Stimulated activated CD4-positive, alpha-beta T cell treated with anti-CD3 and anti-CD28 coated beads, TNF-alpha, amount 100 ng/mL, for 48 hours (primary cell): ENCODE measurements at places on chromosomes 1 and 21.

- no peak for DNase-seq
These were observed 159.3 kb upstream of the SGIP1 start for GRCh38 chr1:66374561-66375111.

- no peak for DNase-seq
These were observed 49.7 kb downstream of the SIPA1L2 start for GRCh38 chr1:232579958-232580941.

GRCh38 chr1:42324398-42325013 is 10.5 kb downstream of the FOXJ3 start:
- DNase-seq, result no peak

GRCh38 chr1:225476538-225476988 is 48.7 kb upstream of the LBR start:
- DNase-seq, result no peak

DNA sequence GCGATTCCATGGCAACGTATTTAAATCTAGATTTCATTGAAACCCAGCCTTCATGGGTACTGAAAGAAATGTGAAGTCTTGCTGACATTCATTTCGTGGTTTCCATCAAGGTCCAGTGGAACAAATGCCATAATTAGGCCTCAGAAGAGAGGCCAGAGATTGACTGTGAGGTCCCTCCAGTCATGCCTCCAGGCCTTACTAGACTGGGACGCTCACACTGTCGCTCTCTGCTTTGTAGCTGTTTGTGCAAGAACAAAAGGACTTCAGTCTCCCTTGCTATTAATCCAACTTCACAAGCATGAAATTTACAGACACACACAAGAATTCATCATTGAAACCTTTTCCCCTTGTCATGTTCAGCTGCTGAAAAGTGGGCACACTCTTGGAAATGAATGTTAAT is 180.4 kb upstream of the FOXD3 start:
- DNase-seq, result no peak

DNA sequence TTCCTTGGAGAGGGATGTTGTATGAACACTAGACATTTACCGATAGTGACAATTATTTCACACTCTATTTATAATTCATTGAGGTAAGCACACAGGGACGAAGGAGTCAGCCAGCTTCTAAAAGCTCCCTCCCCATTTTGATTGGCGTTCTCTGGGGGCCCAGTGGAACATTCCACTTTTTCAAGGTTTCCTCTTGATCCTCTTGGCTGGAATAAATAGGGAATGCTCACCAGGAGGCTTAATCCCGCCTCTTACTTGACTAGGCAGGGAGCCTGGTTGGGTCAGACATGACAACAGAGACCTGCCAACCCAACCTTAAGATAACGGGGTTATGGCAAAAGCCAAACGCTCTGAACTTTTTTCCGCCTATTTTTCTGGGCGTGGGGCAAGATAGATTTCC is 974 bp downstream of the ACTN2 start:
- DNase-seq, result no peak

DNA sequence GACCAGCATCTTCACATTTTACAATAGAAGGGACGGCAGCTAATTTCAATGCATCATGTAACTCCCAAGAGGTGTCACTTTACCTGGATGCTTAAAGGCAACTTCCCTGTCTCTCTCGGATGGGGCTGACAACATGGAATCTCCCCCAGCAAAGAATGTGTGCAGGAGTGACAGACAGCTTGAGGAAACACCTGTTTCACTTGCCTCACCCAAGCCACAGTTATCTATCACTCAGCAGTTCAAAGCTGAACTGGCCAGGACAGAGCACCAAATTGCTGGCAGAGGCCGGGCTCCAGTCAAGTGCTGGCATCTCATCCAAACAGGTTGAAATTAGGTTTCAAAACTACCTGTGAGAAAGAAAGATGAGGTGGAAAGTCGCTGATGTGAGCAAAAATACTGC is 538.0 kb upstream of the PLXNA2 start:
- no peak for DNase-seq

DNA sequence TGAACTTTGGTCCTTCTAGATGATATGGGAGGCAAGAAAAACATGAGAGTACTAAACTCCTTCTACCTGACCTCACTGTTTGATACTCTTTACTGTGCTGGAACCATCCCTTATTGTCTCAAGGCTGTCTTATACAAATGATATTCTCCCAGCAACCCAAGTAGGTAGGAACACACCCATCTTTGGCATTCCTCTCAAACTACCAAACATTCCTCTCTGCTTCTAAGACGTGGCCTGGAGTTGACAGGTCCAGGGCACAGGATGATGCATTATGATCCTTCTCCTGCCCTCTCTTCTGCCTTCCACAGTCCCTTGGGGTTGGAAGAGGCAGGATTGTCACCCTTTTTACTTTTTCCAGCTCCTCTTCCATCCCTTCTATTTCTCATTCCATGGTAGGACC is 90.5 kb downstream of the SPATA17 start:
- DNase-seq, result no peak

GRCh38 chr1:234199476-234200127 is 173.7 kb upstream of the COA6 start:
- no peak for DNase-seq

- DNase-seq, result no peak
These were observed 669.6 kb downstream of the PTPRC start for GRCh38 chr1:199308349-199308846.

- DNase-seq, result no peak
These were observed 478.5 kb downstream of the ADGRL2 start for GRCh38 chr1:82279241-82279640.

DNA sequence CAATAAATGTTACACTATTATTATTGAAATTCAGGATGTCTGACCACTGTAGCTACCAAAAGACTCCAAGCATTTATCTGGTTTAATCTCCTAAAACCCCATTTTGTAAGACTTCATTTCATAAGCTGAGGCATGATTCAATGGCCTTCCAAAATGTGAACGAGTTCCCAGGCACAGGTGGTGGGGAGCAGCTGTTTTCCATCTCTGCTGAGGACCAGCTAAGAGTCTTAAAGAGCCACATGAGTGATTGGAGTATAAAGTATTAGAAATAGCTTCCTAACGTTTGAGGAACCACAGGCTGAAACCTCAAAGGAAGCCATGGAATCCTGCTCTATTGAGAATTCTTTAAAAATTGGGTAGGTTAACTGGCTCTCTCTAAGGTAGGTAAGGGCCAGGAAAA is 44.9 kb downstream of the SEC16B start:
- DNase-seq, result no peak

GRCh38 chr21:21971384-21971783 is 973.2 kb downstream of the NCAM2 start:
- no peak for DNase-seq

DNA sequence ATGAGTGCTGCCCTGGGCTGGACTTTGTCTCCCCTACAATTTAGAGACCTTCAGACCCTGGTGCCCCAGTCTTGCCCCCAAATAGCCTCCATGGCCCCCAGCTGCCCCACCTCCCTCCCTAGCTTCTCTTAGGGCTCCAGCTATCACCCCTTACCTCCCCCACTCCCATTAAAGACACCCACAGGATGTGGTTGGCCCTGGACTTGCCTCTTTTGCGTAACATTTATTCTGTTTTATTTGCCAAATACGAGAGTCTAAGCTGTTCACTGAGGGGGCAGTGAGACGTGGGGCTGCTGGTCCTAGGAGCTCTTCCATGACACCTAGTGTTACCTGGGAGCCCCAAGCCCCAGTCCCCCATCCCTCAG is 4.5 kb downstream of the ZC3H12A start:
- no peak for DNase-seq

DNA sequence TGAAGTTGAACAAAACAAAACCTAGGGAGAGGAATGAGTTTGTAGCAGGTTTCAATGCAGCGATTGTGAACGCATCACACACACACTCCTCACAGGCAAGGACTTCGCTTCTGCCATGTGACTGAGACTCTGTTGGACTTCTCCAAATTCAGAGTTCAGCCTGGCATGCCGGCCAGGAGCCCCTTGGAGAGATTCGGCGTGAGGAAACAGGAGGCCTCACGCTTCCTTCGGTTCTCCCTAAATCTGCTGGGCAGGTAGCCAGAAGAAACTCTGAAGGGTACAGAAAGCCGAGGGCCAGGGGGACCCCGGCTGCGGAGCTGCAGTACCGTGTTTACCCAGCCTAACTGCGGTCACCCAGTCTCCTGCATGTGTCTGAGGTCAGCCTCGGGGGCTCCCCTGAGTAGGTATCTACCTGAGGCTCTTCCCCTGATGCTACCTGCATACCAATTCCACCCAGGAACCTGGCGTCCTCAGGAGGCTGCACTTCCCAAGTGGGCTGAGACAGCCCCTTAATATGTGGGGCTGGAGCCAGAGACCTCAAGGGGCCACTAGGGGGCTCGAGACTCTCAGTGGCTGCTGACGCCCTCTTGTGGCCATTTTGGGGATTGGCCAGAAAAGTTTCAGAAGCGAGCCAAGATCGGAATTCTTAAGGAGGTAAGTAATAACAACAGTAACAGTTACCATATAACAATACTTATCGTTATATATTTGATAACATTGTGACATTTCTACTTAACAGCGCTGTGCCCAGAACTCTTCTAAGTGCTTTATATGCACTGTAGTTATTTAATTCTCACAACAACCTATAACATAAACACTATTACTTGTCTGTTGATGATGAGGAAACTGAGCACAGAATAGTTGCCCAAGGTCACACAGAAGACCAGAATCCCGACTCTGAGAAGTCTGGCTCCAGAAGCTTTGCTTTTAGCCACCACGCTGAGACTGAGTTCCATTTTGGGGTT is 2.7 kb upstream of the ANXA9 start:
- peak; percentile 78 for DNase-seq

DNA sequence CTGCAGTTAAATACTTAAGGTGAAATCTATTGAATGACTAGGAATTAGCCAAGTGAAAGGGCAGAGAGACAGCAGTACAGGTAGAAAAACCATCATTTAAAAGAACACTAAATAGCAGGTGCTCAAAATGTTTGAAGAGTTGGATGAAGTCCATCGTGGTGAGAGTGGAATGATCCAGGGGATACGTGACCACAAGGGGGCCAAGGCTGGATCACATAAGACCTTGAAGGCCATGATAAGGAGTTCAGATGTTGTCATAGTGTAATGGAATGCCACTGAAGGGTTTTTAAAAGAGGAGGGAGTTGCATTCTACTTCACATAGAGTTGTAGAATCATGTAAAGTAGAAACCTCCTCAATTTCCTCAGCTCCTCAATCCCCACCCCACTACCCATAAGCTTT is 34.8 kb upstream of the HOOK1 start:
- DNase-seq, result no peak

GRCh38 chr1:9246841-9247785 is 12.5 kb downstream of the H6PD start:
- DNase-seq, result no peak

DNA sequence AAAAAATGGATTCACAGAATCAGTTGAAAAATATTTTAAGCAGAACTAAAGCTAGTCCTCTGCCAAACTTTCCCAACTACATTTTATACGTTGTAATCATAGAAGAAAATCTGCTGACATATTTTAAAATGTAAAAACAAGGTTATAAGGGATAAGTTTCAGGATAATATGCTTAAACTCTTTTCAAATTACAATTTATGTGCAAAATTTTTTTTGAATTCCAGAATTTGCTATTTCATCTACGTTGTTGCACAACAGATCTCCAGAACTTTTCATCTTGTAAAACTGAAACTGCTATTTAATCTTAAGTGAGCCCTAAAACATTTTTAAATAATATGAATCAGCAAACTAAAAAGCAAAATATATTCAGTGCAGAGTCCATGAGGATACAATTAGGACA is 5.9 kb downstream of the EDEM3 start:
- DNase-seq, result no peak

- no peak for DNase-seq
These were observed 243.2 kb upstream of the NR5A2 start for GRCh38 chr1:199784138-199784895.

- no peak for DNase-seq
These were observed 13.6 kb upstream of the LAMTOR5 start for GRCh38 chr1:110420874-110421793.

- no peak for DNase-seq
These were observed 50.9 kb downstream of the DHX9 start for GRCh38 chr1:182889997-182890396.

- DNase-seq, result no peak
These were observed 22.8 kb downstream of the RNU5D-1 start for GRCh38 chr1:44707959-44708831.

- DNase-seq, result no peak
These were observed 68.5 kb upstream of the ADAM30 start for GRCh38 chr1:119964673-119965363.

DNA sequence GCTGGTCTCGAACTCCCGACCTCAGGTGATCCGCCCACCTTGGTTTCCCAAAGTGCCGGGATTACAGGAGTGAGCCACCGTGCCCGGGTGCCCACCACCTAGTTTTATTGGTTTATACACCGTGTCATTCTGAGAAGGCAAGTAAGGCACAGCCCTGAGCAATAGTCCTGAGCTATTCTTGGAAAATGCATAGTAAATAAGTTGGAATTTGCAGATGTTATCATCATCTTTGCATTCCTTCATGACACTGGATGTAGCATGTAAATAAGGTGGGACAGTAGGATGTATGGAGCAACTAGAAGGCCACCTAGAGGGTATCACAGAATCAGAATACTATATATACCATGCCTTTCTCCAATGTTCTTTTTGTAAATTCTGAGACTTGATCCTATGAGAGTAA is 11.0 kb downstream of the TOR1AIP2 start:
- DNase-seq, result no peak

- DNase-seq, result no peak
These were observed 659.7 kb upstream of the NEGR1 start for GRCh38 chr1:72942008-72942407.

DNA sequence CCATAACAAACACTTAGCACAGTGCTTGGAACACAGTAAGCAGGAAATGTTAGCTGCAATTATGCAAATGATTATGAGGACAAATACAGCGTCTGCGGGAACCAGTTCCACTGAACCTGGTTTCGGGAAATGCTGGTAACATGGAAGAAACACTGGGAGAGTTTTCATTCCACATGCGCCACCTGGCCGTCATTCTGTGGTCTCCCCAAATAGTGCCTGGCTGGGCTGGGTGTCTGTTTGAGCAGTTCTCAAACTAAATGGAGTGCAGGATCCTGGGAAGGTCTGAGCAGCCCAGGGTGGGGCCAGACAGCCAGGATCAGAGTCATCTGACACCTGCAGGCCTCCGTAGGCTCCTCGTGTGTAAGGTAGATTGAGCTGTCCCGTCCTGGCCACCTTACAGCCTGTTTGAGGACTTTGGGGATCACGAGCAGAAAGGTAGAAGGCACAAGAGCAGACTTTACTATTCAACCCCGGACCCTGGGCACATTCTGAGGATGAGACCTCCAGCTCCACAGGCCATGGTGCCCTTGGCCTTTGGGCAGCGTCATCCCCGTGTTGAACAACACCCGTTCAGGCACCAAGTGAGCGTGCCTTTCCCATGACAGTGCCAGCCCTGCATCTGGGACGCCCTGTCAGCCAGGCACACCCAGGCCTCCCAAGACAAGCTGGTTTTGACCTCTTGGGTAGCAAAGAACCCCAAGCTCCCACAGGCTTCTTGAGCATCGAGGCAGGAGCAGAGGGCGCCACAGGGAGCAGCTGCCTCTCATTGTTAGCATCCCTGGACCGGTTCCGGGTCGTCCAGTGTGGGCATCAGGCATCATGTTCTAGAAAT is 101.9 kb downstream of the PRDM2 start:
- no peak for DNase-seq

- no peak for DNase-seq
These were observed 3.4 kb downstream of the BMP8A start for GRCh38 chr1:39494671-39495410.

- no peak for DNase-seq
These were observed 9.9 kb upstream of the COG2 start for GRCh38 chr1:230632273-230632873.

- no peak for DNase-seq
These were observed 915.9 kb downstream of the PLA2G4A start for GRCh38 chr1:187744665-187745064.

GRCh38 chr1:111469539-111469938 is 4.2 kb upstream of the C1orf162 start:
- no peak for DNase-seq

GRCh38 chr1:17140279-17140678 is 21.0 kb upstream of the PADI2 start:
- DNase-seq, result no peak
